ENCODE measurements at places on chromosomes 5 and 9.

GRCh38 chr5:125576822-125577221, 830.4 kb upstream of the ZNF608 start:
- no peak for DNase-seq

DNA sequence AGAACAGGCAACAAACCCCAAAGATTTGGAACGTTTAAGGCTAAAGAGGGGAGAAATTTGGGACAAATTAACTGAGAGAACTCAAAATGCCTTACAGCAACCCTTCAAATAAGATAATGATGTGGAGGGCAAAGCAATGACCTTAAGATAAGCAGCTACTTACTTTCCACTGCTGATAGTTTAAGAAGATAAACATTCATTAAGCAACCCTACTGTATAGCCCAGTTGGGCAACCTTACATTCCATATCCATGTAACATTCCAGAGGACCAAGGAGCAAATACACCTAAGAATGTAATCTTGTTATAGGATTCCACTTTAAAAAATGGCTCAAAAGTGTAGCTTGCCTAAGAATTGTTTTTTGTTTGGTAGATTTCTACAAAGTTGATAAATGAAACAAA, 14.8 kb downstream of the ETF1 start:
- no peak for DNase-seq

GRCh38 chr5:150442699-150443080, 6.8 kb downstream of the RPS14 start:
- DNase-seq: no peak

DNA sequence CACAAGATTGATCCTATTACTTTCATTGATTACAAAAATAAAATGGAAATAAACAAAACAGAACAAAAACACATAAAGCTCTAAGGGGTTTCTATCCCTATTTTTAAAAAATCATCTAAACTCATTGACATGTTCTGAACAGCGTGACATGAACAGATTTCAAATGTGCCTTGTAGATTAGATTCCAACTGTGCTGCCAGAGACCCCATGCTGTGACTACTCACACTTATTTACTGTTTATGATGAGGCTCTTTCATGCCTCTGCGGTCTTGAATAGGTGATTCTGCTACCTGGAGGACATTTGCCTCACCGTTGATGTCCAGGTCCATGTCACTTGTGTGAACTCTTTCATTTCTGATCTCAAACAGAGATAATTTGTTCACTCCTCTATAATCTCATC, 990.2 kb downstream of the CDH12 start:
- no peak for DNase-seq

- DNase-seq: no peak
These were observed 3.8 kb downstream of the NKD2 start for GRCh38 chr5:1012313-1012841.

- no peak for DNase-seq
These were observed 2.4 kb downstream of the CCL28 start for GRCh38 chr5:43409809-43410271.

GRCh38 chr5:74127381-74128320, 501.7 kb downstream of the ARHGEF28 start:
- DNase-seq: no peak

- DNase-seq: no peak
These were observed 5.2 kb downstream of the MEF2C start for GRCh38 chr5:88877826-88878225.

GRCh38 chr5:7824995-7825394, 25.9 kb downstream of the CFAP90 start:
- DNase-seq: no peak

- no peak for DNase-seq
These were observed 4.5 kb downstream of the REEP5 start for GRCh38 chr5:112917453-112917995.

DNA sequence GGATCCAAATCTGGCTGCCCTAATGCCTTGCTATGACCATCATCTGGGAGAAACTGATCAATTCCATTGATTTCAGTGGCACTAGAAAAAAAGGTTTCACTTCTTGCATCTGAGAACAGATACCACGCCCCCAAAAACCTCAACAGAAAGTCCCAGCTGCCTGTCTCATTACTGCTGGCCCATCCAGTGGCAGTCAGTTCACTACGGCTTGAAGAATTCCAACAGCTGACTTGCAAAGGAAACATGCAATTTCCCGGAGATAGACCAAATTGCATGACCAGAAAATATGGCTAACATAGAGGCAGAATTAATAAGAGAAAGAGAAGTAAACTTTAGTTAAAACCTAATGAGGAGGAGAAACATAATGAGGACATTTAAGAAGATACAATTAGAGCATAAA, 48.6 kb downstream of the UGCG start:
- DNase-seq: no peak

GRCh38 chr5:57716661-57717060, 234.1 kb upstream of the ACTBL2 start:
- no peak for DNase-seq

DNA sequence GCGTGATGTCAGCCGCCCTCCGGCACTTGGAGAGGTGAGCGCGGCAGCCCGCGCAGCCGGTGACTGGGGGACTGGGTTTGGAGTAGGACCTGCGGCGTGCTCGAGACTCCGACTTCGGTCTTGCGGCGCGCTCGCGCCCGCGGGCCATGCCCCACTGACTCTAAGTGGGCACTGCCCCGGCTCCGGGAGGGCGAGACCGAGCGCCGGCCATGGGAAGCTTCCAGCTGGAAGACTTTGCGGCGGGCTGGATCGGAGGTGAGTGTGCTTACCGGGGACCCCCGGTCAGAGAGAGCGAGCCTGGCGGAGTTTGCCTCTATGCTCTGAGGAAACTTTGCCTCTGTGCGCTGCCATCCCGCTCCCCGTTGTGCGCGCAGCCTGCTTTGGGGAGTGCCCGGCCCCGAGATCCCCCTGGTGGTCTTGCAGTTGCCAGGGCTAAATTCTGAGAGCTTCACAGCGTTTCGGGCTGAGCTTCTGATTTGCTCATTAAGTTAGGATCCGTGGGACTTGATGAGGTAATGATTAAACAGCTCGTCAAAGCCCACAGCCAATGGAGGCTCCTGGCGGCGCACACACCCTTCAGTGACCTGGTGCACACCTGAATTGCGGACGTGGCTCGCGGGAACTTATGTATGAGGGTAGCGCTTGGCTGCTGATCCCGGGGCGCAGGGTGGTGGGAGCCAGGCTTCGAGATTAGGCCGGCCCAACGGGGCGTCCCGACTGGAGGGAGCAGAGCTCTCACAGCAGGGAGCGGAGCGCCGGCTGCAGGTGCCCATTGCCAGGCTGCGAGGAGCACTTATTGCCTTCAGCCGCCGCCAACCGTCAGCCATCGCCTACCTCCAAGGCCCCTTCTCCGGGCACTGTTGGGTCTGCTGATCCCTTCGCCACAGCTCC, at the start of gene SLC25A48:
TSS of gene SLC25A48 (plus strand) at position 25 of the 891 bp plus-strand sequence. CDS start at position 210, 185 bp downstream.
- DNase-seq: no peak

- no peak for DNase-seq
These were observed 306.3 kb downstream of the ENC1 start for GRCh38 chr5:74334062-74334761.
